A549 treated with RU486 at 1 μM for 4 hours (cell line): ENCODE measurements at places on chromosomes 5 and 9. TPM values are rescaled to one million over a fixed set of nuclear protein-coding genes. Genes with fewer than 3 reads are reported as not detected.

Gene PARP8
- 0.08 to 0.43 TPM (median 0.14 TPM) in 5 replicates for total RNA-seq

Gene SMIM33
- total RNA-seq: not detected in 5 replicates

Gene CCDC183
- total RNA-seq: 0.28 to 0.49 TPM (median 0.32 TPM) in 5 replicates

Gene WASHC1
- 6.3 to 13.0 TPM (median 12.3 TPM) in 5 replicates for total RNA-seq

Gene KIF24
- total RNA-seq: 3.3 to 3.7 TPM (median 3.5 TPM) in 5 replicates

Gene NELFB
- 41.2 to 58.1 TPM (median 53.4 TPM) in 5 replicates for total RNA-seq

Gene NHP2
- total RNA-seq: 398 to 503 TPM (median 423 TPM) in 5 replicates

Gene PRRX2
- total RNA-seq: 3.1 to 8.8 TPM (median 7.9 TPM) in 5 replicates

Gene DNAI1
- total RNA-seq: 0.12 to 0.42 TPM (median 0.15 TPM) in 5 replicates

Gene EQTN
- total RNA-seq: not detected in 5 replicates

Gene GFI1B
- total RNA-seq: not detected in 5 replicates

Gene OR1L6
- total RNA-seq: not detected in 5 replicates

Gene SLCO6A1
- total RNA-seq: not detected in 5 replicates

Gene GHR
- total RNA-seq: 0.07 TPM in 1 of 5 replicates, not detected in the others
